ENCODE measurements at places on chromosomes 6 and 20. TPM values are rescaled to one million over a fixed set of nuclear protein-coding genes. Genes with fewer than 3 reads are reported as not detected.
A peak's percentile ranks its signal among the peaks of the same experiment; 100 is the strongest.

GRCh38 chr6:139983555-139984276, 609.3 kb upstream of the CITED2 start:
- DNase-seq = peak; percentile 41

The SNAP25 gene
- total RNA-seq = 0.12 TPM

- no peak for DNase-seq
Measured at GRCh38 chr20:1895674-1896483, 672 bp downstream of the SIRPA start.

DNA sequence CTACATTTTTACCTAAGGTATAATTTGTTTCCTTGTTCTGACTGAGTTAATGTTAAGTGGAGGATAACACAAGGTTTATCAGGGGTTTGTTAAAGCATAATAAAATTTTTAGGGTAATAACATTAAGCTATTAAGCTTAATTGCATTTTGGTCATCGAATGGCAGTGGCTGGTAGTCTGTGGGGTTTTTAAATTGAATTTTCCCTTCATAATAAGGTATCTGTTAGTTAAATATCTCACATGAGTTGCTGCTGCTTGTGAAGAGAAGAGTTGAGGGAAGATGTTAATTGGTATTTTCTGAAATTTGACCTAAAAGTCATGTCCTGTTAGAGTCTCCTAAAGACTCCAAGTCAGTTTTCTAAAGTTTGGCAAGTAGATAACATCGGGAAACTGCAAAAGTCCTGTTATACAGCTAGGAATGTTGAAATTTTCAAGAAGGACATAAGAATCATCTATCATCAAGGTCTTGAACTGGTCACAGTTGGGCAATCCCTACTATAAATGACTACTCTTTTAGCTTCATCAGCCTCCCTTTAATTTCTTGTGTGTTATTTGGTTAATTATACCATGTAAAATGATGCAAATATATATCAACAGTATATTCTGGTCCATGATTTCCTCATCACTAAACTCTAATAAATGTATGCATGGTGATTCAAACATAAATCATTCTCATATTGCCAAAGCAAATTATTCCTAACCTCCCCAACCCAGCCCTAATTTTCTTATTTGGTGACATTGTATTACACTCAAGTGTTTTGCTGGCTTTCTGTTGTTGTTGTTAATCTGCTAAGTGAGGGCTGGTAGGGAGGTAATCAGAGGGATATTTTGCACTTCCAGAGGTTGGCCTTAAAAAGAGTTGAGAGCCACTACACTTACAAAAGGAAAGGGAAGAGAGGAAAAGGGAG, 64.0 kb downstream of the MAP3K5 start:
- DNase-seq = no peak

DNA sequence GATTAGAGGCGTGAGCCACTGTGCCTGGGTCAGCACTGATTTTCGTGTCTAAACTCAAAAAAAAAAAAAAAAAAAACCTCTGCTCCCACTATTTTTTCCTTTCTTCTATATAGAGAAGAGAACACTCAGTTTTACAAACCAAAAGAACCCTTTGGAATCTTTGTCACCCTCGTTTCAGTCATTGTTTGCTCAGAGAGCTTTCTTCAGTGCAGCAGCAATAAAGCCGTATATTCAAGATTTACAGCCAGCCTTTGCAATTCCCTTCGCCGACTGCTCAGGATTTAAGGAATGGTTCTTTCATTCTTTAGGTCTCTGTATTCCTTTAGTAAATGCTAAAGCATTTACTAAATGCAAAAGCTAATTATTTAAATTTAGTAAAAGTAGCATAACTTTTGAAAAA, 20.1 kb downstream of the RIOK1 start:
- no peak for DNase-seq

- no peak for DNase-seq
Measured at GRCh38 chr6:33880766-33881165, 77.0 kb upstream of the MLN start.

DNA sequence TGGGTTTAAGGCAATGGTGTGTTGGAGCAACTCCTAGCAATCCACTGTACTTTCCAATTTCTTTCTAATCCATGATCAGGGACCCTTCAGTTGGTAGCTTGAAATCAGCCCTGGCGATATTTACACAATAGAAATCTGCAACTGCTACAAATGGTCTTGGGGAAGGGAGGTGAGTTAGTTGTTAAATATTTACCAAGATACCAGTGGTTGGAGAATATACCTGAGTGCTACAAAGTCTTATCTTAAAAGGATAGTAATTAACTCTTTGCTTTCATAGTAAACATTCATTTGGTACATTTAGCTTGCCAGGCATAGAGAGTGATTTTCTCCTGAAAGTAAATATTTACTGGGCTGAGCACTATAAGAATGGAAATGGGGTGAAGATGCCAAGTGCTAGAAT, 568.2 kb downstream of the BCKDHB start:
- DNase-seq = no peak

DNA sequence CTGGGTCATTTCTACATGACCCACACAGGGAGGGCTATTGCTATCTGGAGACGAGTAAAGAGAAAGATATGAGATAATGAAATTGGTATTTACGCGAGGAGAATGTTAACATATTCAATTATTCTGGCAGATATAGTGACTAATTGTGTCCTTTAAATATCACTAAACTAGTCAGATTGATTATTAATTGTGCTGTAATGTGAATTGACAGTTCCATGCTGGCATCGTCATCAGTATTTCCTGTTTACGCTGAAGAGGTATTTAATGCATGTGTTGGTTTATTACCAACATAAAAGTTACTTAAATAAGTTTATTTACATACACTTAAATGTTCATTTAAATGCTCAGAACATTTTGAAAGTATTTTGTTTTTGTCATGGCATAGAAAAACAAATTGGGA, 35.7 kb upstream of the OGFRL1 start:
- no peak for DNase-seq

- DNase-seq = no peak
Measured at GRCh38 chr6:31525553-31525931, 3.2 kb upstream of the MCCD1 start.

DNA sequence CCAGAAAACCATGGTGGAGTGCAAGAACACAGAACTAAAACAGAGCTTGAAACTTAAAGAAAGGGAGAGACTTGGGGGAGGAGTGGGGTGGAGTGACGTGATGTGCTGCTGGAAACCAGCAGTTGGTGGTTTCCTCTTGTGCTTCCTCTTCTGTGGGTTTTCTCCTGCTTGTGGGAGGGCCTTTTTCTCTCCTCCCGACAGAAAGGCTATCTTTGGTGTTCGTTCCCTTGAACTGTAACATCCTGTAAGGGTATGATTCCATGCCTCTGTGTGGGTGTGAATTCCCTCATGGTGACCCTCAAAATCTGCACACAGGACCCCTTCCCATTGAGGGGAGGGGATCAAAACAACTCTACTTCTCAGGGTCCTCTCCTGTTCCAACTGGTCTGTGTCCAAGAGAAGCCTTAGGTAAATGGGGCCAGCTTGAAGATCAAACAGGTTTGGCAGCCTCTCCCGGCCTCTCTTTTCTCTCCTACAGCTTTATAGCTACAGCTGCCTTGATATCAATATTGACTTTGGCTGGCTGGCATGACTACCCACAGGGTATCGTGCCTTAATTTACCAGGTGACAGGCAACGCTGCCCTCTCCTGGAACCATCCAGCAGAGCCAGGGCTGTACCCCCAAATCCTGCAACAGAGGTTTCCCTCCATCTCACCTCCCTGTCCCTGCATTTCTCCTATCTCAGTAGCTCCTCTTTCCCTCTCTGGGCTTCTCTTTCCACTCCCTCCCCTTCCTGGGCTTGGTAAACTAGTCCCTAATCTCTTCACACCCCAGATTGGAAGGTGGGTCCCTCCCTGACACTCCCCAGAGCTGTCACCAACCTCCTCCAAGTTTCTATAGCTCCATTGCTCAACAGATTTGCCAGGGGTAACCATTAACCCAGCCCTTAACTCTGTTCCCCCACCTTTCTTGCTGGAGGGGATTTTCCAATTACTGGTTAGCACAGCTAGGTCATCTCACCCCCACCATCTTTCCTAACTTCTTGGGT, 1.5 kb upstream of the MSH5 start:
- peak; percentile 89 for DNase-seq

GRCh38 chr20:57259938-57260921, 6.2 kb downstream of the BMP7 start:
- DNase-seq = no peak

The ANKRD66 gene
- total RNA-seq = not detected

- DNase-seq = no peak
Measured at GRCh38 chr6:113888956-113889630, 31.9 kb downstream of the MARCKS start.

GRCh38 chr6:37956711-37957275, 137.3 kb downstream of the ZFAND3 start:
- no peak for DNase-seq

DNA sequence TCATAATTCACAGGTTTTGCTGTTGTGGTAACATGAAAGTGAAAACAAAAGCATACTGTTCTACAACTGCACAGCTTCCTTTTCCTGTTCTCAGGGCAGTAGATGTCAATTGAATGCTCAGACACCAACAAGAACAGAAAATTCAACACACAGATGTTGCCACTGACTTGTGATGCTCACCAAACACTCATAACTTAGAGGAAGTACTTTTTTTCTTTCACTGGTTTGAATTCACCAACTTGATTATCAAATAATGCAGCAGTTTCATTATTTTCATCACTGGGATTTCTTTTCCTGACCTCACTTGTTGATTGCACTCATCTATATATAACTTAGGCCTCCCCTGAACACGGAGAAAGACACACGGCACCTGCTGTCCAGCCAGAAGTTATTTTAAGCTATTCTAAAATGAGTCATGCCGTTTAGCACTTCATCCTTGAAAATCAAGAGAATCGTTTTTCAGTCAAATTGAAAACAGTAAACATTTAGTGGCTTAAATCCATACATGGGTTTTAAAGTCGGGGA, 949 bp downstream of the TXLNB start:
- peak; percentile 32 for DNase-seq

DNA sequence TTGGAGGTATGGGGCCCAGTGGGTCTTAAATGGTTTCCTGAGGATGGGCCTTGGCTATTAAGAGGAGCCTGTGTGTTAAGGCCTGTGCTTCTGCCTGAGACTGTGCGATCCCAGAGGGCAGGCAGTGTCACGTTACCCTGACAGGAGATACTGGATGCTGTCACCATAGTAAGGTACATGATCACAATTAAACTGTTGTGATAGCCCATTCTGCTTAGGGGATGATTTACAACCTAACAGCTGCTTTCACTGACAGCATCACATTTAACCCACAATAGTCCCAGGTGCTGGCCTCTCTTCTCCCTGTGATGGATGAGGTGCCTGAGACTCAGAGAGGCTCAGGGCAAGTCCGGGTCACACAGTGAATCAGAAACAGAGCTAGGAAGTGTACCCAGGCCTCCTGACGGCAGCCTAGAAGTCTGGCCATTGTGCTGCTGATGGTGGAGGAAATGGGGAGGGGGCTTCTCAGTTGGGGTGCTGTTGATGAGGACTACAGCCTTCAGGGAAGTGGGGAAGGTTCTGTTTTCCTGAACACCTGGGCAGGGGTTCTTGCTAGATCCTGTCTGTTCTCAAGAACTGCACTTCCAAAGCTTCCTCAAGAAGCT, 97.3 kb downstream of the MDGA1 start:
- no peak for DNase-seq

DNA sequence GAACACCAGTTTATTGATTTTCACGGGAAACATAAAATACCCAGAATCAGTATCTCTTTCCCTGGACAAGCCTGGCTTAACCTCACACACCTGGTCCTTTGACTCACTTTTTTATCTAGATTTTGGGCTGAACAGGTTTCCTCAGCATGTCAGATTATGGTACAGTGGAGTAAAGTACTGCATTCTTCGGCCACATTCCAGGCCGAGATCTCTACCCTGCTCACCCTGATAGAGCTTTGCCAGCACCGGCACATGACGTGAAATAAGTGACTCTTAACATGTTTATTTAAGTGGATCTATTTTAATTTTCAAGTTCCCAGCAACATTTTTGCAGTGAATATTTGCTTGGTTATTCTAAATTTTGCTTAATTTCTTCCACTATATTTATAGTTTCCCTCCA, 79.0 kb upstream of the POPDC3 start:
- DNase-seq = no peak

DNA sequence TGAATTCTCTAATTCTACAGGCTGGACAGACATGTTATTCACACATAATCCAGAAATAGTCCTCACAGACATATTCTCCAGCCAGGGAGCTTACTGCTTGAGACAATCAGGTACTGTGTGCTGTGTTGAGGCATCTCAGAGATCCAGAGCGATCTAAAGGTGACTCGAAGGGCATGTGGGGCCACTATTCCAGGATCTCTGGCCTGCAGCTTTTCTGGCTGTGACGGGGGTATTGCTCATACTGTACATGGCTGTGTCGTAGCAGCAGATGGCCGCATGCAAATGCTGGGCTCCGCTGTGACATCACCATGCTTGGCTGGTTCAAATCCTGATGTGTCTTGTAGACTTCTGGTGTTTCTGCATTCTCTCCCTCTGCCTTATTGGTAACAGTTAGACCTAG, 37.8 kb downstream of the CD109 start:
- DNase-seq = no peak

The CLIC5 gene
- total RNA-seq = not detected

- DNase-seq = no peak
Measured at GRCh38 chr6:18463429-18463828, 76.3 kb downstream of the RNF144B start.

DNA sequence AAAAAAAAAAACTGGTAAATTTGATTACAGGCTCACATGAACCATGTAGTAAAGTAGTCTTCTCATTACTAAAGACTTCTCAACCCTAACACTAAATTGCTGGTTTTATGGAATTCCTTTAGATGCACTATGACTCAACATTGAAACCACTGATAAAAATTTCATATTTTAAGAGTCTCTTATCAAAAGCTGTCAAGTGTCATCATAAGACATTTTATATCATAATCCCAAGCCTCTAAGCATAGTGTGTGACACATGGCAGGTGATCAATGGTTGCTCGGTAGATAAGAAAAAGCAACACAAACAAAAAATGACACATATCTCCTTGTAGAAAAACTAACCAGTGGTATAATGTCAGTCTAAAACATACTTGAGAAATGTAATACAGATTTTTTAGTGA, 258.4 kb downstream of the RNGTT start:
- DNase-seq = no peak

The LRRC73 gene
- total RNA-seq = 1.2 TPM

- DNase-seq = no peak
Measured at GRCh38 chr6:89583559-89583958, 55.0 kb downstream of the LYRM2 start.

DNA sequence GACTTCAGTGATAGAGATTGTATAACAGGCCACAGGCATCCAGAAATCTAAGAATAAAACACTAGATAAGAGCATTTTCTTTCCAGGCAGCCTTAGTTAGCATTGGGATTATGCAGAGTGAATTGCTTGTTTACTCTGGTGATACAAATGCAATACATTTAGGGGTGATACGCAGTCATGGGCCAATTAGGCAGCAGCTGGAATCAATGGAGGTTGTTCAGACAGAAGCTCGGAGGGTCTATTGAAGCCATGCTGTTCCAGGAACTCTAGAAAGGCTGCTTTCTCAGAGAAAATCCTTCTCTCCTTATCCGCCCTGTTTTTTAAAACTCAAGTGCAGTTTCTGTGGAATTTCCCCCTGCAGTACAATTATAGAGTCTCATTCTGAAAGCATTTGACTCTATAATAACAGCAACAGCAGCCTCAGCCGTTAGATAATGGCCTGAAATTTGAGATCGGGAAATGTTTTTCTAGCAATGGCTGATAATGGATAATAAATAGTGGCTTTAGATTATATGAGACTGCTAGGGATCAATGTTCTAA, 364.3 kb upstream of the HS3ST5 start:
- no peak for DNase-seq
